Effector memory CD8-positive, alpha-beta T cell (primary cell): ENCODE measurements at places on chromosomes 13 and 19.

- no peak for DNase-seq
Measured at GRCh38 chr19:29771708-29772414, 39.9 kb upstream of the CCNE1 start.

- no peak for DNase-seq
Measured at GRCh38 chr19:34664168-34664567, 12.8 kb downstream of the SCGB2B2 start.

DNA sequence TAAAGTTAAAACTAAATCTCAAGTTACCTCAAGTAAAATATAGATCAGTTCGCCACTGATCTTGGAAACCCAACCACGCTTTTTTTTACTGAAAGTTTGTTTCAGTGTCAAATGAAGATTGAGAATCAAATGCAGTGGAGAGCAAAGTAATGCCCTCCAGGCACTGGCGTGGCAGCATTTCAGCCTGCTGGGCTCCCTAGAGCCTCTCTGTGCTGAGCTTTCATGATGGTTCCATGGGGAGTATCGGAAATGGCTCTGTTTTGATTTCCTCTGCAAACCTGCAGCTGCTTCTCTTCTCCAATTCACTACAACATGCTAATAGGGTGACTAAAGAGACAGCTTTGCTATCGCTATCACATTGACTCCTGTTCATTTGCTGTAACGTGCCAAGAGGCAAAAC lies 141.6 kb downstream of the FGF14 start:
- no peak for DNase-seq

GRCh38 chr13:77480066-77480465 lies 55.4 kb upstream of the SCEL start:
- no peak for DNase-seq

- no peak for DNase-seq
Measured at GRCh38 chr19:9151367-9151766, 11.2 kb downstream of the ZNF317 start.

GRCh38 chr19:17570791-17571190 lies 15.3 kb downstream of the COLGALT1 start:
- no peak for DNase-seq

DNA sequence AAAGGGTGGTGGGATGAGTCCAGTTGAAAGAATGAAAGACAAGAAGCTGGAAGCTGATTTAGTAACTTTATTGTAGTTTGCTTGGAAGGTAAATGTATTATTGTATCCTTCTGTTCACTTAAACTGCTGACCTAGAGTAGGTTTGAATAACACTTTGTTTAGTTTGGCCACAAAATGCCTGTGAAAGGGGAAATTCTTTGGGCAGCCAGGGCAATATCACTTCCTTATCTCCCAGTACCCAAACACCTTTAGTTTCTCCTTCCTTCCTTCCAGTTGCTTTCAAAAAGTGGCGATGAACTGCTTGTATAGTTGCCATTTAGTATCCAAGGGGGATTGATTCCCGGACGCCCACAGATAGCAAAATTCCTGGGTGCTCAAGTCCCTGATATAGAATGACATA lies 120.1 kb downstream of the PAN3 start:
- no peak for DNase-seq

- no peak for DNase-seq
Measured at GRCh38 chr13:51275101-51275500, 52.9 kb downstream of the FAM124A start.

- no peak for DNase-seq
Measured at GRCh38 chr13:24092108-24092507, 68.4 kb upstream of the SPATA13 start.

GRCh38 chr13:105814219-105814901 lies 721.1 kb downstream of the EFNB2 start:
- no peak for DNase-seq

- DNase-seq = no peak
Measured at GRCh38 chr13:99015606-99016490, 38.0 kb upstream of the DOCK9 start.

DNA sequence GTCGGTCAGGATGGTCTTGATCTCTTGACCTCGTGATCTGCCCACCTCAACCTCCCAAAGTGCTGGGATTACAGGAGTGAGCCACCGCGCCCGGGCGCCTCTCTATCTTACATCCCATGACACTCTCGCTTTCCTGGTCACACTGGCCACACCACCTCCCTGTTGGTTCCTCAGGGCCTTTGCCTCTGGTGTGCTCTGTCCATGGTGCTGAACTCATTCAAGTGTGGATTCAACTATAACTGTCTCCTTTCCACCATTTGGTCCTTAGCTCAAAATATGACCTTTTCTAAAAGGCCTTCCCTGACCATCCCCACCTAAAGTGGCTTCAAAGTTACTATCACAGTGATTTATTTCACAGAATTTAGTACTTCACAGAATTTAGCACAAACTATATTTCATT lies 3.7 kb upstream of the SMIM17 start:
- DNase-seq = no peak

- no peak for DNase-seq
Measured at GRCh38 chr13:76610819-76611415, 275.3 kb downstream of the KCTD12 start.

DNA sequence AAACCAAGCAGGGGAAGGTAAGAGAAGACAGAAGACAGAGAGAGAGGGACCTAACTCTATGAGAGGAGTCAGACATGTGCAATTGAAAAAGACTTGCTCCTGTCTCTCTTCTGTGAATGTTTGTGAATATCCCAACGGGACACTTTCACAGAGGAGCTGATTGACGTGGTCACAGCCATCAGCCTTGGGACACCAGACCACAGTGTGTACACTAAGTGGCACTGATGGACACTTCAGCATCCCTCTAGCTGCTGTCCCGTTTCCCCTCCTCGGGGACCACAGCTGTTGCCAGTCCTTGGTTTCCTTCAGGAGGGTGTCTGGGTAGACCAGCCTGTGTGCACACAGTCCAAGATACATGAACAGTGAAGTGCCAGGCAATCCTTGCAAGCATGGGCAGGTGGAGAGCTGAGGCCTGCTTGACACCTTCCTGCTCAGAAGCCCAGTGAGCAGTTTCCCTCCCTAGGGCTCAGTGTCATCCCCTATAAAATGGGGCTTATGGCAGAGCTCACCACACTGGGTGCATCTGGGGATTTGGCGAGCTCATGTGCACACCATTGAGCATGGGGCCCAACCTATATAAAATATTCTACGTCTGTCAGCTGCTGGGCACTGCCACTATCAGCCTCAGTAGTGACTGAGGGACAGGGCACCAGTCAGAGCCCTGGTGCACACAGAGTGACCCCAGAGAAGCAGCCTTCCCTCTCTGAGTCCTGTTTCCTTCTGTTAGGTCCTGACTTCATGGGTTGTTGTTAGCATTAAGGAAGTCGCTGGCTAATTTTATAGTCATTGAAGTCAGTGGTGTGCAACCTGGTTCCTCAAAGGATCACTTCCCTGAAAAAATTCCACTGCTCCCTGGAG lies 4.3 kb upstream of the USF2 start:
- DNase-seq = no peak

GRCh38 chr19:10043286-10043927 lies 30.1 kb downstream of the RDH8 start:
- DNase-seq = no peak

DNA sequence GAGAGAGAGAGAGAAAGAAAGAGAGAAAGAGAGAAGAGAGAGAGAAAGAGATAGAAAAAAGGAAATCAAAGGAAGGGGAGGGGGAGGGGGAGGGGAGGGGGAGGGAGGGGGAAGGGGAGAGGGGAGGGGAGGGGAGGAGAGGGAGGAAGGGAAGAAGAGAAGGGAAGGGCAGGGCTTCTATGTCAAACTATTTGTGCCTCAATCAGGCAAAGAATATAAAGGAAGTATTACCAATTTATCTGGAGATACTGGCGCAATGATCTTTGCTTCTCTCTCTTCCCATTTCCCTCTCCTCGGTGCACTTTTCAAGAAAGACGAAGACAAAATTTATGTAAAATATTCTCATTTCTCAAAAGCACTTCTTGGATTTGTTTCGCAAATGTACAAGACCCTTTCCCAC lies 9.3 kb upstream of the INSR start:
- DNase-seq = no peak

- DNase-seq = no peak
Measured at GRCh38 chr13:37959284-37959683, 89.7 kb upstream of the TRPC4 start.

DNA sequence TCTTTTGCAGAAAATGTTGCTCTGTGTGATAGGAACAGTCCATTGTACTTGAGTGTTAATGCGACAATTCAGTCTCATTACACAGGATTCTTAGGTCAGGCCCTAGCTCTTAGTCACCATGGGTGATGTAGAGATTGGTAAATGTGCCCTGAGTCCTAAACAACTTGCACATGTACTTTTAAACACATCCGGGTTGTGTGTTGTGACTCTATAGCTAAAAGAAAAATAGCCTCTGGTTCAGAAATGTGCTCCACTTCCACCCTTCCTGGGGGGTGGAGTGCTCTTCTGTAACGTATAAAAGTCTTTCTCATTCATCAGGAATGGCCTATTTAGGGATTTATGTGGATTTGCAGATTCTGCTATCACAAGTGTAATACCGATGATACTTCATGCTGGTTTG lies 5.2 kb downstream of the SPATA13 start:
- DNase-seq = no peak

DNA sequence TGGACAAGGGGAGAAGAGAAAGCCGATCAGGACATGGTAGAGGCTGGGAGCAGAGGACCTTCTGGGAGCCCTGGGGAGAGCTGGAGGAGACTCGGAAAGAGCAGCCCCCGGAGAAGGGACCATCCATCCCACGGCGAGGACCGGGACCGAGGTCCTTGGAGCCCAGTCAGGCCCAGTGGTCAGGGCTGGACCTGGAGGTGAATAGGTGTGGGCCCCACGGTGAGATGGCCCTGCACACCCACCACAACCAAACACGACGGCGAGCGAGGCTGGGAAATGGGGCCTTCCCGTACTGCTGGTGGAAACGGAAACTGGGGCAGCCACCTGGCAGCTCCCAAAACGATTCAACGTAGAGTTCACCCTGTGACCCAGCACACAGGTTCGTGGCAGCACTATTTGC lies 3.7 kb upstream of the NTN5 start:
- DNase-seq = no peak

DNA sequence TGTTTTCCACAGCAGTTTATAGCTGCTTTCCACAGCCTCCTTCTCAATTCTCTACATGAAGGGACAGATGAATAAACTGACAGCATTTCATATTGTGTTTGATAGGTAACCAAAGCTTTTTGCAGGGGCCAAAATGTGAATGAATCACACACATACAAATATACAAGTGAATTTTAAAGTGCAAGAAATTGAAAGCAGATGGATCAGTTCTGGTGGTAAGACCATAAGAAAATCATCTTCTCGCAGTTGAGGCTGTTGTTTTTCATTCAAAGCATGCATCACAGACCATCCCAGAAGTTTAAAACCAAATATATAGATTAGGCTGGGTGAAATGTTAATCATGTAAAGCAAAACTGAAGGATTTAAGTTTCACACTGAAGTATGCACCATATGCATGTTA lies 1569.4 kb downstream of the PCDH9 start:
- no peak for DNase-seq

GRCh38 chr19:39818626-39819097 lies 15.3 kb downstream of the DYRK1B start:
- DNase-seq = no peak

DNA sequence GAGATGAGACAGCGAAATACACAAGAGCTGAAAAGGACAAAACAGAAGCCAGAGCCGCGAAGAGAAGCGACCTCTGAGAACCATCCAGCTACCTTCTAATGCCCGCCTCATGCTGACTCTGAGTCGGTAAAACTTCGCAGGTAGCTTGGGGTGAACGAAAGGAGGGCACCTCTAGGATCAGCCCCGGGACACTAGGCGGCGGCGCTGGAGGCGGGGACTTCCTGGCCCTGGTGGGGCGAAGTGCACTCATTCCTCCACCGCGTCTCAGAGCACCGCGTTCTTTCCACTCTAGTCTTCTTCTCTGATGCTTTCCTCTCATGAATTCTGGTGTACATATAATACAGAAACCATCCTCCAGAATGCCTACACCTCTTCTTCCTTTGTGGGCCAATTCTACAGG lies 50.1 kb downstream of the KL start:
- no peak for DNase-seq

- DNase-seq = no peak
Measured at GRCh38 chr13:41384749-41385503, 72.4 kb upstream of the RGCC start.

DNA sequence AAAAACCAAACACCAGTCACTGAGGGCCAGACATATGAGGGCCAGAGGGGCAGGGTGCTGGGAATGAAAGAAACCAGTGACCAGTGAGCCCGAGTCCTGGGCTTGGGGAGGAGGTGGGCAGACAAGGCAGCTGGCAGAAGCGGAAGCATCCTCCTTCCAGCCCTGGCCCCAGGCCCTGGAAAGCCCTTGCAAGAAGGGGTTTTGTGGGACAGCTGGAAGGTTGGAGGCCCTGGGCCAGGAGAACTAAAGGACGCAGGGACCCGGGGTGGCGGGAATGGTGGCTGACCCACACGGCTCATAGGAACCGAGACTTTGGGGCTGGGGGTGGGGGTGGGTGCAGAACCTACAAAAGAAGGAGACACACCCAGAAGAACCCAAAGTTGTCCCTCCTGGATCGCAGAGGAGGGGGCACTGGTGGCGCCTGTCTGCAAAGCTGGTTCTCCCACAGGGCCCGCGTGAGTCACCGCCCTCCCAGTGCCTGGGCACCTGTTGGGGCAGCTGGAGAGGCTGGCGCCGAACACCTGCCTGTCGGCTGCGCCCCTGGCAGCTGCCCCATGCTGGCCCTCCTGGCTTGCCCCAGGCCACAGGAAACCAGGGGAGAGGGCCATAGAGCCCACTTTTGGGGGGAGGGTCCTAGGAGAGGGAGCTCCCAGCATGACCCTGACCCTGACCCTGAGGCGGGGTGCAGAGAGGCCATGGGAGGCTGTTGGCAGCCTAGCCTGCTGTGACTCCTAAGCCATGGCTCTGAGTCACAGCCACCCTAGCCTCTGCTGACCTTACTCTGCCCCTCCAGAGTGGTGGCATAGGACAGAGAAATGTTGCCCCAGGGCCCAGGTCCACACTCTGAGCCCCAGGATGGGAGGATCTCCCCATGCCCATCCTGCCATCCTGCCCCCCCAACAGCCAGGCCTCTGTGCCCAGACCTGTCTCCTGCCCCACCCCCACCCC lies 802 bp downstream of the DMPK start:
- no peak for DNase-seq
